ENCODE measurements at places on chromosomes 7 and 10. TPM values are rescaled to one million over a fixed set of nuclear protein-coding genes. Genes with fewer than 3 reads are reported as not detected.

- DNase-seq = no peak
These were observed 32.3 kb downstream of the C1GALT1 start for GRCh38 chr7:7214398-7215347.

GRCh38 chr10:112744181-112745096 is 205.6 kb upstream of the TCF7L2 start:
- no peak for DNase-seq

DNA sequence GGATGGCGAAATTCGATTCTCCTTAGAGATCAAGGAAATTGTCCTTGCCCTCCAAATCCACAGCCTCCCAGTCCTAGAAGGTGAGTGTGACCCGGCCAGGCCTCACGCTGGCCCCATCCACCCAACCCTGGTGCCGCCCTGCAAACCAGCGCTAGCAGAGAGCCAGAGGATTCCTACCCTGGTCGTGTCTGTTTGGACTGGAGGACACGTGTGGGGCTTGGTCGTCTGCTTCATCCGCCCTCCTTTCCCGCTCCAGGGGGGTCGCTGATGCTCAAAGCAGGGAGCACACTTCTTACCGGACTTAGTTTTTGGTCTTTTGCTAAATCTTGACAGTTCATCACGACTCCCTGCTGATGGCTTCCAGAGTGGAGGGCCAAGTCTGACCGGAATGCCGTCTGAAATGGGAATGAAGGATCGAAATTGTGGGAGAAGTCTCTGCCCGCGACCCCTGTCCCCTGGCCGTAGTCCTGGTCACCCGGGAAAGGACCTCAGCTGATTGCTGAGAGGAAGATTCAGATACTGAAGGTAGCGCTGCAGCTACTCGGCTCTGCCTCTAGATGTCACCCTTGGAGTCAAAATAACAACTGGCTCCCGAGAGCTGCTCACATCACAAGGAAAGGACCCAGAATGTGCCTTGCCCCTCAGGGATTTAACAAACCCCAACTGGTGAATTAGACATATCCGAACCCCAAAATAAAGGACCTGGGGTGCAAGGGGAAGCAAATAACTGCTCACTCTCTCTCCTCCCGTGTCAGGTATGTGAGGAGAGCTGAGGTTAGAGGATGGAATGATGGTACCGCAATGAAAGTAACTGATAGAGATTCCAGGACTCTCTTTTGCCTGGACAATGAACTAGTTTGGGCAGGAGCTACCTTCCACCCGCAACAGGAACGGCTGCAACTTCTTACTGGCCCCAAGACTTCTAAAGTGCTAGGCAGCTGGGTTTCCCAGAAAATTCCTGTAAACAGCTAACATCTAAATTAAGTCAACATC is 23.5 kb upstream of the ORC5 start:
- DNase-seq = peak; percentile 71

DNA sequence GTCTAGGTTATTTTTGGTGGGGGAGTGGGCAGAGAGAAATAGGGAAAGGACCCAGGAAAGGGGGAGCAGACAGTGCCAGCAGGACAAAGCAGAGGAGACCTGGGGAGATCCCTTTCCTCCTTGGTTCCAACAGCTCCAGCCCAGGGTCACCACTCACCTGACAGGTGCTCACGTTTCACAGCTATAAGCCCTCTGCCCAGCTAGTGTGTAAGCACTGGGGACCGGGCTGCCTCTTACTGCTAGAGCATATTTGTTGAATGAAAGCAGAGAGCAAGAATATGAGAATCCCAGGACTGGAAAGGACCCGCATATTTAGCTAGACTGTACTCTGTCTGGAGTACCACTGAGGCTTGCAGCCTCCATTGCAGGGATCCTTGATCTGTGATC is 6.7 kb downstream of the ZCCHC24 start:
- peak; percentile 17 for DNase-seq

GRCh38 chr10:123427165-123427786 is 238.9 kb upstream of the GPR26 start:
- no peak for DNase-seq

DNA sequence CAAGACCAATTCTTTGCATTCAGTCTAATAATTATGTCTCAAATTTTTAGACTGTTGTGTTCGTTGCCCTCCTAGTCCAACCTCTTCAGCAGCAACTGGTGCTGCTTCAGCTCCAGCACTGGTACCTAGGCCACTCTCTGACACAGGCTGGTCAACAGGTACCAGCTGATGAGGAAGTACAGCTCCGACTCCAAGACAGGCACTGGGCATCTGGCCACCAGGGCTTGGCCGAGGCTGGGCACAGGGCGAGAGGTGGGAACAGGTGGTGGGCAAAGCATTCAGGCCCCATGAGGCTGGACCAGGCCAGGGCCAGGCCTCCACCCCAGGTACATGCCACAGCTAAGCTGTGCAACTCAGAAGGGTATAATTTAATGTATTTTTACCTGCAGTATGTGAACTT is 151.5 kb upstream of the AGR3 start:
- no peak for DNase-seq

- DNase-seq = peak; percentile 35
These were observed 82.2 kb upstream of the GNA12 start for GRCh38 chr7:2926120-2926895.

ADGRA1 gene
- total RNA-seq = 0.37 TPM

PRR15 gene
- total RNA-seq = 11.7 TPM

GRCh38 chr7:73738220-73738611 is 386 bp downstream of the ABHD11 start:
- DNase-seq = peak; percentile 97

TMEM273 gene
- total RNA-seq = not detected

Measured in H7 (cell line).